Fibroblast of the aortic adventitia (primary cell): ENCODE measurements at places on chromosomes 2 and 18. TPM values are rescaled to one million over a fixed set of nuclear protein-coding genes. Genes with fewer than 3 reads are reported as not detected.

AQP12B gene
- total RNA-seq = not detected in 2 replicates

CFAP65 gene
- total RNA-seq = not detected in 2 replicates

IL1R2 gene
- 0.57 and 0.81 TPM in 2 replicates for total RNA-seq

FMNL2 gene
- 23.6 and 28.0 TPM in 2 replicates for total RNA-seq

EGR4 gene
- not detected in 2 replicates for total RNA-seq

EMILIN1 gene
- total RNA-seq = 81.3 and 153 TPM in 2 replicates
